Activated T-helper 2 cell treated with anti-CD3 and anti-CD28 coated beads, Interferon-gamma antibody, Interleukin-2, Interleukin-4, amounts not matched to agents 10 μg/mL and 5 μg/mL and 100 μg/mL, durations not matched to agents 14 hours and 24 hours and 36 hours (primary cell): ENCODE measurements at places on chromosomes 2 and 18. TPM values are rescaled to one million over a fixed set of nuclear protein-coding genes. Genes with fewer than 3 reads are reported as not detected.

GRCh38 chr2:74944987-74945787 lies 13.3 kb upstream of the POLE4 start:
- peaks cover 9% of the 10 kb centered on the region for H3K4me1 ChIP-seq
- H3K27ac ChIP-seq: no peak overlapping the region
- H3K4me3 ChIP-seq: no peak overlapping the region

ERMN gene
- 1.9 and 2.0 TPM in 2 replicates for total RNA-seq

GRCh38 chr2:172100080-172100934 lies 2.4 kb downstream of the DLX2 start:
- DNase-seq: no peak
- no peak overlapping the region for H3K4me3 ChIP-seq
- peaks cover 7% of the 10 kb centered on the region for H3K36me3 ChIP-seq
- no peak overlapping the region for H3K27ac ChIP-seq
- peaks cover 66% of the 10 kb centered on the region for H3K27me3 ChIP-seq
- H3K4me1 ChIP-seq: peaks cover 48% of the 10 kb centered on the region

- no peaks in the 10 kb centered on the region for H3K36me3 ChIP-seq
- H3K4me3 ChIP-seq: no peak overlapping the region
- H3K27me3 ChIP-seq: no peaks in the 10 kb centered on the region
- H3K27ac ChIP-seq: no peak overlapping the region
- no peaks in the 10 kb centered on the region for H3K4me1 ChIP-seq
Measured at GRCh38 chr2:212441141-212441540, 97.5 kb downstream of the ERBB4 start.

DNA sequence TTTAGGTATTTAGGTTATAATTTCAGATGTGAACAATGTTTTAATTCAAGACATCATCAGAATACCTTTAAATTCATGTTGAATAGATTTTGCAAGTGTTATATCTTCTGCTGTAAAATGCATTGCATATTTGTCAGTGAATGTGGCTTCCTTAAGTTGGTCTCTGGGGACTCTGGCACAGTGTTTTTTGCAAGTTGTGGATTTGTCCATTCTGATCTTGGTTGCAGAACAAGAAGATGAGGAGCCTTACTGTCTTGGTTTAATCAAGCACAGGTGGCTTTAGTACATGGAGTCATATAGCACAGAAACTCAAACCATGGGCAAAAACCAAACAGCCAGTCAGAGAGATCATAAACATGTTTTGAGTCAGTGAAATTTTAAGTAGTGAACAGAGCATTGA lies 135.7 kb downstream of the ARHGAP28 start:
- no peak overlapping the region for H3K27ac ChIP-seq
- no peak for DNase-seq
- no peaks in the 10 kb centered on the region for H3K4me1 ChIP-seq
- H3K36me3 ChIP-seq: no peaks in the 10 kb centered on the region
- H3K4me3 ChIP-seq: no peak overlapping the region
- H3K27me3 ChIP-seq: no peaks in the 10 kb centered on the region

CLEC4F gene
- 0.11 TPM in 1 of 2 replicates, not detected in the other for total RNA-seq

GRCh38 chr2:20667531-20668401 lies 822 bp downstream of the GDF7 start:
- H3K4me1 ChIP-seq: no peaks in the 10 kb centered on the region
- no peaks in the 10 kb centered on the region for H3K36me3 ChIP-seq
- H3K27ac ChIP-seq: no peak overlapping the region
- no peak for DNase-seq
- peak overlapping the region; percentile 49 for H3K4me3 ChIP-seq

DNA sequence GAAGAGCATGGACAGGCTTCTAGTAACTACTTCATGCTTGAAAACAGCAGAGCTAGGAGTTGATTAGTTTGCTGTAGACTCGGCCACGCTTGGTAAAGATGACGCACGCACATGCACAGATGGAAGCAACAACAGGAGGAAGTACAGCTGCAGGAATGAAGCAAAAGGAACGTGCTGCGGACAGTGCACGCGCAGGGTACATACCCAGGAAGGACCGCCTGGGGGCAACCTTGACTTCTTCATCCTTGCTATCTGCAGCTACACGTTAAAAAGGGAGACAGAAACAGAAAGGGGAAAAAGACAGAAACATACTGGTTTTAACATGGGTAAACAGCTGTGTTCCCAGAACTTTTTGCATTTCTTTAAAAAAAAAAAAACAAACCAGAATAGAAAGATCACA lies 17.7 kb downstream of the SLC66A2 start:
- no peaks in the 10 kb centered on the region for H3K27me3 ChIP-seq
- no peaks in the 10 kb centered on the region for H3K4me1 ChIP-seq
- no peak for DNase-seq
- no peak overlapping the region for H3K4me3 ChIP-seq

DNA sequence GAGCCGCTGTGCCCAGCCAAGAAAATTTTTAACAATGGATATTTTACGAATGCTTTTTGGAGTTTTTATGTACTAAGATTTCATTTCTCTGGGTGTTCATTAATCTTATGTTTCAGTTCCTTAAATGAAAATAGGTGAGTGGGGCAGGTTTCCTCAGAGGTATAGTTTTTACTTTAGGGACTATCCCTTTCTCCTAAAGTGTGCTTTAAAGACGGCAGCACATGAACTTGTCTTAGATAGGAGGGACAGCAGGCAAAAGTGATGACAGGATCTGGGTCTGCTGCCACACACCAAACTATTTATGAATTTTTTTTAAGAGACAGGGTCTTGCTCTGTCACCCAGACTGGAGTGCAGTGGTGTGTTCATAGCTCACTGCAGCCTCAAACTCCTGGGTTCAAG lies 8.0 kb upstream of the REL start:
- DNase-seq: no peak
- peaks cover 10% of the 10 kb centered on the region for H3K36me3 ChIP-seq
- peak overlapping the region; percentile 69 for H3K27ac ChIP-seq
- no peaks in the 10 kb centered on the region for H3K27me3 ChIP-seq

SOX11 gene
- not detected in 2 replicates for total RNA-seq

DNA sequence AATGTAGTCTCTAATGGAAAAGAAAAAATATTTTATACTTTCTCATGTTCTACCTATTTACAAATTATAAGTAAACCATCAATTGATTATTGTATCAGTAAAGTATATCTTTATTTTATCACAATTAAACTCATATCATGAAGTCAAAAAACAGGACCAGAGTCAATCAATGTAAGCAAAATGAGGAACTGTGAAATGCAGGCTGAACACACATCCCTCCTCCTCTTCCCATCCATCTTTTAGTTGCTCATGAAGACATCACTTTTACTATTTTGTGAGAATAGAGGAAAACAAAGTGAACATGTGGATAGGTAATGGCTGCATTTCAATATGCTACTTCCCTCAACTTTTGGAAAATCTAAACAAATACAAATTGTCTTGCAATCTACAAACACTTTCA lies 188.8 kb upstream of the PGAP1 start:
- DNase-seq: no peak
- H3K36me3 ChIP-seq: peaks cover 40% of the 10 kb centered on the region
- peak overlapping the region; percentile 46 for H3K27ac ChIP-seq
- H3K4me1 ChIP-seq: peaks cover 28% of the 10 kb centered on the region

DNA sequence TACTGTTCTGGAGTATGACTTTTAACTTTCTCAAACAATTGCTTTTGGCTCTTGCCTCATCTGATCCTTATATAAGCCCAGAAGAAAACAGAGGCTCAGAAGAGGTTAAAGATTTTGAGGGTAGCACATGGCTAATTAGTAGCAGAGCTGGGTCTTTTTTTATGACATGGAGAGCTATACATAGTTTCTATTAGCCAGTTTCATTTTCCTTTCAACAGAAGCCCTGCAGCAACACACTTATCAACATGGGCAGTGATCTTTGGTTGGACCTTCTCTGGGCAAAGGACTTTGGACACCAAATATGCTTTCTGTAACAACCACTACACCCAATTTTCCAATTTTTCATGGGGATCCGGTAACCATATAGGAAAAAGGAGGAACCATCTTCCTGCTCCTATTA lies 64.9 kb downstream of the NCKAP5 start:
- H3K4me1 ChIP-seq: no peaks in the 10 kb centered on the region
- H3K4me3 ChIP-seq: no peak overlapping the region

DNA sequence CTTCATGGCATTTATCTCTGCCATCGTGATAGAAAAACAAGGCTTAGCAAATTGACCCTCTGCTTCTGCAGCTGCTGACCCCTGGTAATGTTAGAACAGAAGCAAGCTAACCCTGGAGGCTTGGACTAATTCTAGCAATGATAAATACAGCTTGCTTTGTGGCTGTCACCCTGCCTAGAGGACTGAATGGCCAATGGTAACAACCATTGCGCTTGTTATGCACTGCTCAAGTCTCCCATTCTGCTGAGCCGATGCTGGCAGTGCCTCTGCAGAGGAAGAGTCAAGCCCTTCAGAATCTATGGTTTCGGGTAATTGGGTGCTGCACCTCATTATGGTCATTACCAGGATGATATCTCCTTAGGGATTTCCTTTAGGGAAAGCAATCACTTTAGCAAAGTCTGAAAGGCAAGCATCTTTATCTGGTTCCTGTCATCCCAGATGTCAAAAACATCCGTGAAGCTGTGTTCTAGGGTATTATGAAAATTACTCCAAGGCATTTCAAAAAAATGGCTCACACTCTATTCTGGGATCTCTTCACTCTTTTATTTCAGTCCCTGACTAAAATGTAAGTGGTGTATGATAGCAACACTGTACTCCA lies 186.8 kb upstream of the DLGAP1 start:
- H3K27me3 ChIP-seq: no peaks in the 10 kb centered on the region
- no peak overlapping the region for H3K4me3 ChIP-seq
- no peaks in the 10 kb centered on the region for H3K4me1 ChIP-seq
- H3K27ac ChIP-seq: no peak overlapping the region

DNA sequence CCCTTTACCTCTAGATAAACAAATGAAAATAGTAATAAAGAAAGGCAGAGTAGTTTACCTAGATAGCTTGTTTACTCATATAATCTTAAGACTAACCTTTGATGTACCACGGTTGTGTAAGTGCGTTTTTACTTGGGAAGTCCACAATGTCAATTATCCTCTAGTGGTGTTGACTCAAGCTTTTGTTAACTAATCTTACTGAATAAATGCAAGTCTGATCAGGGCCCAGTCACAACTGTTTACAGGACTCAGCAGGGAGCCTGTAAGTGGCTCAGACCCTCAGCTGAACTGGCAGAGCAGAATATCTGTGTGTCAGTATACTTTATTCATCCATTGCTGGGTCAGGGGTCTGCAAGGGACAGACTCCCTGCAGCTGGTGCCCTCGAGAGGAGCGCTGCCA lies 98.1 kb upstream of the ACAA2 start:
- H3K4me3 ChIP-seq: no peak overlapping the region
- H3K27ac ChIP-seq: no peak overlapping the region
- H3K36me3 ChIP-seq: no peaks in the 10 kb centered on the region
- H3K4me1 ChIP-seq: no peaks in the 10 kb centered on the region
- H3K27me3 ChIP-seq: no peaks in the 10 kb centered on the region
- no peak for DNase-seq

DNA sequence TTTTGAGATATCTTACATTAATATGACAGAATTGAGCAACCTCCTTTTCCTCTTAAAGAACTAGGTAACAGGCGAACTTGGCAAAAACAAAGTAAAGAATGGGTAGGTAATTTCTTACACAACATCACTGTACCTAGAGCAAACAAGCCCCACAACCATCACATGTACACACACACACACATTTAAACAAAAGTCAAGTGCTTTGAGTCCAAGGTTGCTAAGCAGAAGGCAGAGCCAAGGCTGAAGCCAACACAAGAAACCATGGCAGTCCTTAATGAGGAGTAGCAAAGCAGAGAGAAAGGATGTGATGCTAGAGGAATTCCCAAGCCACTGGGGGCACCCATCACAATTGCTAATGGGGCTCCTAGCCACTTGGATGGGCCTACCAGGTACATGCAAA lies 164.1 kb downstream of the PAX3 start:
- no peaks in the 10 kb centered on the region for H3K36me3 ChIP-seq
- H3K4me1 ChIP-seq: no peaks in the 10 kb centered on the region
- H3K27ac ChIP-seq: no peak overlapping the region
- H3K27me3 ChIP-seq: no peaks in the 10 kb centered on the region

ANKRD36C gene
- total RNA-seq: 69.4 and 75.5 TPM in 2 replicates

C2orf80 gene
- total RNA-seq: not detected in 2 replicates

- H3K27me3 ChIP-seq: no peaks in the 10 kb centered on the region
- H3K27ac ChIP-seq: no peak overlapping the region
- peaks cover 45% of the 10 kb centered on the region for H3K4me1 ChIP-seq
- H3K4me3 ChIP-seq: no peak overlapping the region
Measured at GRCh38 chr2:12433626-12433990, 283.1 kb upstream of the TRIB2 start.

DNA sequence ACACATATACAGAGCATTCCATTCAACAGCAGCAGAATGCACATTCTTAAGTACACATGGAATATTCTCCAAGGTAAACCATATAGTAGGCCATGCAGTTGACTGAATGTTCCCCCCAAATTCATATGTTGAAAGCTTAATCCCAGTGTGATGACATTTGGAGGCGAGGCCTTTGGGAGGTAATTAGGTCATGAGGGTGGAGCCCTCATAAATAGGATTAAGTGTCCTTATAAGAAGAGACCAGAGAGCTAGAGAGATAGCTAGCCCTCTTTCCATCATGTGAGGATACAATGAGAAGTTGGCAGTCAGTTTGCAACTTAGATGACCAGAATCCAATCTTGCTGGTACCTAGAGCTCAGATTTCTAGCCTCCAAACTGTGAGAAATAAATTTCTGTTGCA lies 27.6 kb downstream of the TMEM185B start:
- H3K4me1 ChIP-seq: no peaks in the 10 kb centered on the region
- H3K4me3 ChIP-seq: no peak overlapping the region
- H3K36me3 ChIP-seq: peaks cover 16% of the 10 kb centered on the region
- H3K27me3 ChIP-seq: peaks cover 10% of the 10 kb centered on the region
- DNase-seq: no peak

OBSL1 gene
- 0.37 and 0.59 TPM in 2 replicates for total RNA-seq

SLC39A6 gene
- 41.7 and 42.7 TPM in 2 replicates for total RNA-seq

CD302 gene
- total RNA-seq: 1.1 and 1.5 TPM in 2 replicates

- peaks cover 18% of the 10 kb centered on the region for H3K4me1 ChIP-seq
- no peaks in the 10 kb centered on the region for H3K36me3 ChIP-seq
- peaks cover 10% of the 10 kb centered on the region for H3K27me3 ChIP-seq
- DNase-seq: no peak
- peak overlapping the region; percentile 44 for H3K27ac ChIP-seq
Measured at GRCh38 chr2:162343492-162343823, 474 bp upstream of the GCA start.

DNA sequence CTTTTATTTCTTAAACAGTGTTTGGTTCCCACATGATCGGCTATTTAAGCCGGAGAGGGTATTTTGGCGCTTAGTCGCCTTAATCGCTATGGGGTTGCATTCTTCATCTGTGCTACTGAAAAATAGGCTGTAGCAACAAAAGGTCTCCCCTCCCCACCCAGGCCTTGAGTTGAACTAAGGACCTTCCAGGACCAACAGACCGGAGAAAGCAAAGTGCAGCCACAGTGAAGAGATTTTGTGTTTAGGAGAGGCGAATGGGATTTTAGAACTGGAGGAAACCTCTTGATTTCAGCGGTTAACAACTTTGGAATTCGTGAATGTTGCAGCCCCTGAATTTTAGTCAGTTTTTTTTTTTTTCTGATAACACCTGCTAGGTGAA lies 1.4 kb downstream of the ITGA6 start:
- H3K27ac ChIP-seq: no peak overlapping the region
- DNase-seq: no peak
- no peaks in the 10 kb centered on the region for H3K36me3 ChIP-seq
- H3K4me1 ChIP-seq: peaks cover 11% of the 10 kb centered on the region
- peak overlapping the region; percentile 34 for H3K4me3 ChIP-seq
- peaks cover 85% of the 10 kb centered on the region for H3K27me3 ChIP-seq

GRCh38 chr18:43022874-43023273 lies 92.6 kb downstream of the RIT2 start:
- no peaks in the 10 kb centered on the region for H3K27me3 ChIP-seq
- H3K36me3 ChIP-seq: no peaks in the 10 kb centered on the region
- no peak overlapping the region for H3K4me3 ChIP-seq
- no peak overlapping the region for H3K27ac ChIP-seq
- H3K4me1 ChIP-seq: no peaks in the 10 kb centered on the region
- no peak for DNase-seq
